Activated T-helper 2 cell treated with anti-CD3 and anti-CD28 coated beads, Interferon-gamma antibody, Interleukin-2, Interleukin-4, amounts not matched to agents 10 μg/mL and 5 μg/mL and 100 μg/mL, durations not matched to agents 14 hours and 24 hours and 36 hours (primary cell): ENCODE measurements at places on chromosomes 4 and X.
A peak's percentile ranks its signal among the peaks of the same experiment; 100 is the strongest.

GRCh38 chr4:115687052-115687755 lies 573.8 kb upstream of the NDST4 start:
- no peak overlapping the region for H3K4me3 ChIP-seq
- H3K36me3 ChIP-seq = no peaks in the 10 kb centered on the region
- H3K4me1 ChIP-seq = no peaks in the 10 kb centered on the region
- H3K27ac ChIP-seq = no peak overlapping the region

- no peak overlapping the region for H3K27ac ChIP-seq
- peaks cover 2% of the 10 kb centered on the region for H3K27me3 ChIP-seq
- no peaks in the 10 kb centered on the region for H3K4me1 ChIP-seq
- no peaks in the 10 kb centered on the region for H3K36me3 ChIP-seq
Observed at GRCh38 chr4:151199319-151200190, 77.4 kb upstream of the PRSS48 start.

DNA sequence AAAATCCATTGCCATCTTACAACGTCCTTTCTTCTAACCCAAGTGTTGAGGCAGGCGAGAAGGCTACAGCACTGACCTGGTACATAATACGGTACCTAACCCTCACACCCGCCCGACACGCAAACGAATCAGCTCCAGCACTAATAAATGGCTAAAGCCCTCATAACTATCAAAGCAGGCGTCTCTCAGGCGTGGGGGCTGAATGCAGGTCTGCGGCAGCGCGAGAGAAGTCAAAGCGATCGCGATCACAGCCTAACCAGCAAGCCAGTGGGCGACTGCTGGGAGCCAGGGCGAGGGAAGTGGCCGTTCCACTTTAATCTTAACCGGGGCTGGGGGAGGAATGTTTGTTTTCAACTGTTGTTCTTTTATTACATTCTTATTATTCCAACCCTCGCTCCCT lies 1.5 kb downstream of the CDX4 start:
- peaks cover 13% of the 10 kb centered on the region for H3K27me3 ChIP-seq
- H3K27ac ChIP-seq = no peak overlapping the region

- peaks cover 9% of the 10 kb centered on the region for H3K36me3 ChIP-seq
- H3K27ac ChIP-seq = no peak overlapping the region
- H3K4me3 ChIP-seq = no peak overlapping the region
- no peaks in the 10 kb centered on the region for H3K27me3 ChIP-seq
Observed at GRCh38 chr4:7922466-7922865, 17.2 kb downstream of the AFAP1 start.

DNA sequence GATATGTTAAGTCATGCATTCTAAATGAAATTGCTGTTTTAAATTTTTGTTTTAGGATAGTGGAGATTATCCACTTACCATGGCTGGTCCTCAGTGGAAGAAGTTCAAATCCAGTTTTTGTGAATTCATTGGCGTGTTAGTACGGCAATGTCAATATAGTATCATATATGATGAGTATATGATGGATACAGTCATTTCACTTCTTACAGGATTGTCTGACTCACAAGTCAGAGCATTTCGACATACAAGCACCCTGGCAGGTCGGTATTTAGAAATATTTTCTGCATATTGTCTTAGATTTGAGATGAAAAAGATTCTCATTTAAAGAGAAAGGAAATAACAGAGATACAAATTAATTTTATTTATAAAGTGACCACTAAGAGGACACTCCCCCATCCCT lies 83.6 kb downstream of the STAG2 start:
- no peaks in the 10 kb centered on the region for H3K27me3 ChIP-seq
- H3K27ac ChIP-seq = no peak overlapping the region
- H3K4me1 ChIP-seq = peaks cover 22% of the 10 kb centered on the region
- DNase-seq = no peak
- peaks cover 43% of the 10 kb centered on the region for H3K36me3 ChIP-seq

GRCh38 chr4:105551965-105552746 lies at the start of gene ARHGEF38:
Gene ARHGEF38, plus strand, starts transcription at chr4:105552620. Its CDS starts 146 bp downstream, at chr4:105552766.
- H3K36me3 ChIP-seq = no peaks in the 10 kb centered on the region
- H3K27ac ChIP-seq = no peak within 1 kb of the TSS
- DNase-seq = no peak

DNA sequence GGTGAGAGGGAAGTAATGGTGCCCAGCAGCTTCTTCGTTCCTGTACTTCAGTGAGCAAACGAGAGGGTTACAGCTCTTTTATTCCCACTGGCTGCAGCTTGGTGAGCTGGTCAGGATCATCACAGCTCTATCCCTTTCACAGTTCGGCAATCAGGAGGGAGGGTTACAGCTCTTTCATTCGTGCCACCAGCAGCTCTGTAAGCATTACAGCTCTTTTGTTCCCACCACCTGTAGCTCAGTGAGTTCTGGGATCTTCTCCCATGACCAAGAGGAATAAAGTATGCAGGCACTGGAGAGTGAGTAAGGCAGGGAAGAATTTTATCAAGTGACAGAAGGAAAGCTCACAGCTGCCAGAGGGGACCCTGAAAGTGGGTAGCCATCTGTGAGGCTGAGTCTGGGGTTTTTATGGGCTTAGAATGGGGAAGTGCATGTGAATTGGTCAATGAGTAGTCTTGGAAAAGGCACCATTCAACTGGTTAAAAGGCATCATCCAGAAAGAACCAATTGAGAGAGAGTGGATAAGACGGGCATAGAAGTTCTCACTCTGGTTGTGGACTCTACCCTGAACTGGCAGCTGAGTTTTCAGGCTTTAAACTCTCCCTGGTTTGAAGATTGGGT lies 123.7 kb downstream of the COX18 start:
- no peaks in the 10 kb centered on the region for H3K36me3 ChIP-seq
- no peaks in the 10 kb centered on the region for H3K27me3 ChIP-seq
- DNase-seq = no peak
- H3K4me1 ChIP-seq = no peaks in the 10 kb centered on the region

- peaks cover 9% of the 10 kb centered on the region for H3K36me3 ChIP-seq
- peaks cover 43% of the 10 kb centered on the region for H3K27me3 ChIP-seq
- peaks cover 25% of the 10 kb centered on the region for H3K4me1 ChIP-seq
- H3K27ac ChIP-seq = no peak overlapping the region
Observed at GRCh38 chr4:30716158-30716557, 4.0 kb upstream of the PCDH7 start.

GRCh38 chr4:78940752-78941151 lies 1.5 kb upstream of the PAQR3 start:
- H3K4me3 ChIP-seq = no peak overlapping the region
- H3K36me3 ChIP-seq = peaks cover 4% of the 10 kb centered on the region
- no peak overlapping the region for H3K27ac ChIP-seq
- peaks cover 35% of the 10 kb centered on the region for H3K27me3 ChIP-seq
- peaks cover 45% of the 10 kb centered on the region for H3K4me1 ChIP-seq

- no peaks in the 10 kb centered on the region for H3K4me1 ChIP-seq
- H3K36me3 ChIP-seq = no peaks in the 10 kb centered on the region
- no peak overlapping the region for H3K4me3 ChIP-seq
- H3K27ac ChIP-seq = no peak overlapping the region
Observed at GRCh38 chr4:14952352-14952751, 49.9 kb upstream of the CPEB2 start.

DNA sequence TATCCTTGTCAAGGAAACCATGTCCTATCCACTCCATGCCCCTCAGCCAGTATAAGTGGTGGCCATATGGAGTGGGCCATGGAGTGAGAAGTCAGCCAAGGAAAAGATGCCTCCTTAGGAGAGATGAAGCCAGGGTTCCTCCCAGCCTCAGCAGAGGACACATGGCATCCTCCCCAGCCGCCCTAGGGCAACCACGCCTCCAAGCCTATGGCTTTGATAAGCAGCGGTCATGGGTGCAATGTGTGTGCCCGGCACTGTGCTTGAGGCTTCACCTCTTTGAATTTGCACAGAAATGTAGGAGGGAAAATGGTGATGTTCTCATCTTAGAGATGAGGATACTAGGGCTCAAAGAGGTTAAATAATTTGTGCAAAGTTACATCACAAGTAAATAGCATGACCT lies 34.6 kb upstream of the TBC1D14 start:
- H3K4me3 ChIP-seq = no peak overlapping the region
- H3K36me3 ChIP-seq = peaks cover 44% of the 10 kb centered on the region
- H3K4me1 ChIP-seq = peaks cover 2% of the 10 kb centered on the region
- no peak overlapping the region for H3K27ac ChIP-seq
- no peaks in the 10 kb centered on the region for H3K27me3 ChIP-seq

DNA sequence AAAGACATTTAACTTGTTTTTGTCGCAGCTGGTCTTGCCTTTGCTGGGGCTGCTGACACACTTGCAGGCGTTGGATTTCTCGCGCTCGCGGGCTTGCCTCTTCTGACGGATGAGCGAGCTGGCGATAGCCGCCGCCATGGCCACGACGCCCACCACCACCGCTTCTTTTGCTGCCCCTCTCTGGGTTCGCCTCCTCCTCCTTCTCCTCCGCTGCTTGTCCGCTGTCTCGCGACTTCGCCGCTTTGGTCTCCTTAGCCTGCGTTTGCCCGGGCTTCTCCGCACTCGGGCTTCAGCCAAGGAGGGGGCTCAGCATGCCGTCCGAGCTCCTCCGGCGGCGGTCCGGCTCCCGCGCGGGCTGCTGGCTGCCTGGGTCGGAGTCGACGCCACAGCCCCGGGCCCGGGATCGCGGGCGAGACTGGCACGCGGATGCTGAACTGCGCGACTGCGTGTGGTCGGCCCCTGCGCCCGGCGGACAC lies 613 bp downstream of the FGF13 start:
- H3K27ac ChIP-seq = no peak overlapping the region
- H3K4me3 ChIP-seq = no peak overlapping the region
- H3K36me3 ChIP-seq = no peaks in the 10 kb centered on the region

GRCh38 chrX:49850028-49850427 lies 20.9 kb downstream of the PAGE4 start:
- H3K36me3 ChIP-seq = no peaks in the 10 kb centered on the region
- peaks cover 13% of the 10 kb centered on the region for H3K27me3 ChIP-seq
- H3K4me3 ChIP-seq = no peak overlapping the region
- H3K4me1 ChIP-seq = no peaks in the 10 kb centered on the region
- no peak for DNase-seq

DNA sequence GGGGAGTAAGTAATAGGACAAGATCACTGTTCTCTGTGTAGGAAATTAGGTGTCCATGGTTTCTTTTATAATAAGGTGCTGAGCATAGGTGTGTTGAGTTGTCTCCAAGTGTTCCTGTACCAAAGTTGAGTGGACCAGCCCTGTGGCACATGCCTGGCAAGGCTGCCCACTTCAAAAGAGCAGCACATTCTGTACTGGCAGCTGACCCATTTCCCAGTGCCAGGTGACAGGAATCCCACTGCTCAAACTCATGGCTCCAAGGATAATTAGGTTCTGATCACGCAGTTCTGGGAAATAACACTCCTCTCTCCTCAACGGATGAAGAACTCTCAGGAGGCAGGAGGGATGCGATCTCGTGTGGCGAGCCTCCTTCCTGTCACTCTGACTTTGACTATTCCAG lies 12.8 kb upstream of the LGI2 start:
- H3K4me1 ChIP-seq = no peaks in the 10 kb centered on the region
- no peak overlapping the region for H3K27ac ChIP-seq
- H3K4me3 ChIP-seq = no peak overlapping the region
- no peaks in the 10 kb centered on the region for H3K36me3 ChIP-seq
- DNase-seq = no peak

- H3K27ac ChIP-seq = no peak overlapping the region
- peaks cover 27% of the 10 kb centered on the region for H3K27me3 ChIP-seq
- H3K4me1 ChIP-seq = peaks cover 4% of the 10 kb centered on the region
- H3K4me3 ChIP-seq = no peak overlapping the region
Observed at GRCh38 chr4:94390804-94391410, 48.3 kb upstream of the HPGDS start.

DNA sequence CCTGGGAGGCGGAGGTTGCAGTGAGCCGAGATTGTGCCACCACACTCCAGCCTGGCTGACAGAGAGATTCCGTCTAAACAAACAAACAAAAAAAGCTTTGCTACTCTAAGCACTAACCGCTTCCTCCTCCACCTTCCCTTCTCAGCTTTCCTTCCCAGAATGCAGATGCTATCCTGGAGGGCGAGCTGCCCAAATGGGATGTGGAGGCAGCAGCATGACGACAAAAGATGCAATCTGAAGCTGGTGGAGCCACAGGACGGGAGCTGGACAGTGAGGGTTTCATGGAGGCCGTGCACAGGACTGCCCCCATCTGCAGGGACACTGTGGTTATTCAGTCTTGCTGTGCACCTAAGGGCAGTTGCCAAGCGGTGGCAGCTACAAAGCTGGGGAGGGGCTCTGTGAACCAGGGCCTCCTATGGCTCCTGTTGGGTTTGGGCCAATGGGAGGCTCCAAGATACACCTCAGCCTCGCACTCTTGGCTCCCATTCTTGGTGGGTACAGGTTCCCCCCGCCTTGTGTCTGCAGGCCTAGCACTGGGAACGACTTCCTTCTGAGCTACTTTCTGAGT lies 47.4 kb downstream of the WDR1 start:
- H3K27me3 ChIP-seq = no peaks in the 10 kb centered on the region
- peaks cover 2% of the 10 kb centered on the region for H3K4me1 ChIP-seq
- peaks cover 74% of the 10 kb centered on the region for H3K36me3 ChIP-seq

DNA sequence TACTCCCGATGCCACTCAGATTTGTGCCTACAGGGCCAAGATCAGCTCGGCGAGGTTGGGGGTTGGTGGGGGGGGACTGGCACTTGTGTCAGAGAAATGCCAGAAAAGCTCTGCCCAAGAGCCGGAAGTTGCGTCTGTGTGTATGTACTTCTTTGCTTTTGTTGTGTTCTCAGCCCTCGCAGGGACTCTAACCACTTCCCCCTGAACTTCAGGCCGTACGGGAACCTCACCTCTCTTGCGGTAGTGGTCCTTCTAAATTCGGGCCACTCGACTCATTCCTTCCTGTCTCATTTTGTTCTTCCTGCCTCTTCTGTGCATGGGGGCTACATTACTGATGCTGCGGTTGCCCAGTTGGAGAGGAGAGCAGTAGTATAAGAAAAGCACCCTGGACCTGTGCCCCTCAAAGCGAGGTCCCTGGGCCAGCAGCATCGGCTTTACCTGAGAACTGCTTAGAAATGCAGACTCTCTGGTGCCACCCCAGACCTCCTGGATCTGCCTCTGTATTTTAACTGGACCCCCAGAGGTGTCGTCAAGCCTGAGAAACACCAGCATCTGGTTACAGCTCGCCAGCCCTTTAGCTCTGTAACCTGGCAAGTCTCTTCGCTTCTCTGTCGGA lies 146.3 kb upstream of the RPS6KA3 start:
- H3K4me1 ChIP-seq = peaks cover 20% of the 10 kb centered on the region
- peak overlapping the region; percentile 76 for H3K27ac ChIP-seq
- H3K36me3 ChIP-seq = peaks cover 8% of the 10 kb centered on the region
- peak overlapping the region; percentile 21 for H3K4me3 ChIP-seq
- peaks cover under 1% of the 10 kb centered on the region for H3K27me3 ChIP-seq
- peak; percentile 19 for DNase-seq

DNA sequence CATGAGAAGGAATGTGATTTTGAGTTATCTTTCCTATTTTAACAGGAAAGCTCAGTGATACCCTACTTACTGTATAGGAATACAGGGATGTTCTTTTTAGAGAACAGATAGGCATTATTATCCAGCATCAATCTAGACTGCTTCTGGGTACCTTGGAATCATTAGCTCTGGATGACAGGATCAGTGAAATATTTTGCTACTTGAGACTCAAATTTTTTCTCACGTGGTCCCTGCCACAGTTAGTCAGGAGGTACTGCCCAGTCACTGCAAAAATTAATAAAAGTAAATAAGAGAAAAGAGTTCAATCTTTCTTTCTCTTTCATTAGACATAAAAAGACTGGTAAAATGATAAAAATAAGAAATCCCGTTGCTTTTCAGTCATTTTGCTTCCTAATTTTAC lies 5.5 kb downstream of the ZNF827 start:
- no peaks in the 10 kb centered on the region for H3K27me3 ChIP-seq
- peaks cover 46% of the 10 kb centered on the region for H3K4me1 ChIP-seq
- no peak for DNase-seq
- H3K36me3 ChIP-seq = peaks cover 37% of the 10 kb centered on the region
- H3K27ac ChIP-seq = no peak overlapping the region
